SK-MEL-5 (cell line): ENCODE measurements at places on chromosomes 4 and X.

- DNase-seq, result no peak
Measured at GRCh38 chrX:96474741-96475125, 209.9 kb upstream of the DIAPH2 start.

DNA sequence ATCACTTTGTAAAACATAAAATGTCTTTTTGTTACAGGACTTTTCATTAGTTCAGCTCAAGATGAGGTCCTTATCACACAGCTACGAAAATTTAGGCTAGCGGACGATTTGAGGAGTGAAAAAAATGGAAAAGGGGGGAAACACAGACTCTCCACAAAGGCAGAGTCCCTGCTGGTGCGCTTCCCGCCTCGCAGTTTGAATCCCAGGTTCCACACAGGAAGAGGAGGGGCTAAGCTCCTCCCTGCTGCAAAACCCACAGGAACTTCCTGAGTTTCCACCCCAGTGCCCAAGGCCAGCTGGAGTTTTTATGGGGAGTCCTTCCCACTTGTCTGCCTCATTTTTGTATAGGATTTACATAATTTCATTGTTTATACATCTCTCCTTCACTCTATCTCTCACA lies 11.2 kb downstream of the ADAM29 start:
- DNase-seq, result peak; percentile 5

- no peak for DNase-seq
Measured at GRCh38 chr4:24794916-24795665, at the start of gene SOD3. Gene SOD3 (plus strand): TSS chr4:24795573. CDS start chr4:24799522, 3,949 bp downstream.

- DNase-seq, result peak; percentile 30
Measured at GRCh38 chr4:143202824-143203223, 18.1 kb downstream of the USP38 start.

DNA sequence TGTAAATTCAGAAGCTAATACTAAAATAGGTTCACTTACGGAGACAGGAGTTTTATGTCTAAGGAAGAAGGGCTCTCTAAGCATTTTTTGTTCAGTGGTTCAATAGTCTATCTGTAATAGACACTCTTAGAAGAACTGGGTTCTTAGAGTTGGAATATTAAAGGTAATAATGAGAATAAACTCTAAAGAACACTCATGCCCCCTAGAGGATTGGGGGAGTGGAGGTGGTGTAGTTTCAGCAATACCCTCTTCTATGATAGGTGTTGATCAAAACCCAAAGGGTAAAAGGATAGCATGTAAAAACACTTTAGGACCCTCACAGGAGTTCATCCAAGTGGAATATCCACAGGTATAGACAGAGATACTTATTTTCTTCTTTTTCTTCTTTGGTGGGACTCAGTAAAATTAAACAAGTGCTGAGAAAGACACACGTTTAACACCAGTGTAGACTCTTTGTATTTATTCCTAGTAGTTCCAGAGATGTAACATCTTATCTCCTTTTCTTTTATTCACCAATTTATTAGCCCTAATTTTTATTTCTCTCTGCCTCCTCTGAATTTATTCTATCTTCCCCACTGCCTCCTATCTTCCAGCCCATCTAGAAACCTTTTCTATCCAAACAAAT lies 25.7 kb upstream of the MND1 start:
- peak; percentile 63 for DNase-seq

GRCh38 chr4:105620640-105621323 lies 68.4 kb downstream of the ARHGEF38 start:
- no peak for DNase-seq

GRCh38 chrX:41043674-41044345 lies 41.4 kb upstream of the USP9X start:
- no peak for DNase-seq

- DNase-seq, result no peak
Measured at GRCh38 chr4:174496631-174497432, 25.5 kb downstream of the HPGD start.

- no peak for DNase-seq
Measured at GRCh38 chrX:9356846-9357245, 108.0 kb upstream of the TBL1X start.

DNA sequence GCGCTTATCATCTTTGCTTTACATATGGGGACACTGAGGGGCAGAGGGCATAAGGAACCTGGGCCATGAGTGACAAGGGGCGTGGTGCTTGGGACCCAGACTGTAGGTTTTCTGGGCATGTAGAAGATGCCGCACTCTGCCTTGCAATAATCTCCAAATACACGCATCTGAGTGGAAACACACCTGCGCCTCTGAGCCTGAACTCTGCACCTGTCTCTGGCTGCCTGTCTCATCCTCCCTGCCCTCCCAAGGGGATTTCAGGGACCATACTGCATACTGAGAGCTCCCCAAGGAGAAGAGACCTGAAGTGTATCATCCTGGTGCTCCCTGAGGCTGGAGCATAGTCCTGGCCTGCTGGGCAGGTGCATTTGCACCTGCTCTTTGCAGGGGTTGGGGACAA lies 34.7 kb upstream of the ASMTL start:
- no peak for DNase-seq

DNA sequence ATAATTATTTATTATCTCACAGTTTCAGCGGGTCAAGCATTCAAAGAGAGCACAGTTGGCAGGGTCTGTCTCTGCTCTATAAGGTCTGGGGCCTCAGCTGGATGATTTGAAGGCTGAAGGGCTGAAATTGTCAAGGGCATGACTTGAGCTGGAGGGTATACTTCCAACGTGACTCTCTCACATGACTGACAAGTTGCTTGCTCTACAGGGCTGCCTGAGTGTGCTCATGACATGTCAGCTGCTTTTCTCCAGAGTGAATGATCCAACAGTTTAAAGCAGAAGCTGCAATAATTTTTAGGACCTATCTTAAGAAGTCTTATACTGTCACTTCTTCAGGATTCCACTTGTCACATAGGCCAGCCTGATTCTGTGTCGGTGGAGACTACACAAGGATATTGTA lies 51.2 kb downstream of the TIGD2 start:
- DNase-seq, result peak; percentile 88

DNA sequence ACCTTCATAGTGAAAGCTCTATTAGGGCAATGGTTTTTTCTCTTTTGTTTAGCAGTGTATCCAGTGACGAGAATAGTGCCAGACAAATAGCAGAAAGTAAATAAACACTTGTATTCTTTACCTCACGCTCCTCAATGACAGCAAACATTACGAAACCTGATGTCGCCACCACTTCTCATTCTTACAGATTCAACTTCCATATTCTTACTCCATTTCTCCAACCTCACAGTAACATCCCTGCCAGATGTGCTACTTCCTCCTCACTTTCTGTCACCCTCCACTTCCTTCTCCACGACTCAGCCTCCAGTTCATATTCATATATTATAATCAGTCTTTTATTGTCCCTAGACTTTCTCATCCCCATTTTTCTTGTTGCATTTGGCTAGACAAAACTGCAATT lies 1956.2 kb upstream of the AGA start:
- DNase-seq, result no peak

DNA sequence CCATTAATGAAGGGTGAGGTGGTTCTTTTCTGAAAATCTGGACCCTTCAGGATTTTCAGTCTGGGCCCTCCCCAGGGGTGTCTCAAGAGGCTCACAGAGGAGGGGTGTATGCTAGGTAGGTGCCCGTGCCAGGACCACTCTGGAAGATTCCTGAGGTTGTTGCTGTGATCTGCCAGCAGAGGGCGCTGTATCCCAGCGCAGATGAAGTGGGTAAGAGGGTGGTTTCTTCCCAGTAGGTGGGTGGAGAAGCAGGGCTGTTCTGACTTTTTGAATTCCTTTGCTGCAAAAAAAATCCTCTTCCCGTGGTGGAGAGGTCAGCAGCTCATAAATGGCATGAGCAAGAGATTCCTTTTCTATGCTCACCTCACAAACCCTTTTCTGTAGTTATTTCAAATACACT lies 51.1 kb downstream of the SCML1 start:
- peak; percentile 52 for DNase-seq

- DNase-seq, result no peak
Measured at GRCh38 chrX:72121383-72121782, 10.3 kb downstream of the RTL5 start.

DNA sequence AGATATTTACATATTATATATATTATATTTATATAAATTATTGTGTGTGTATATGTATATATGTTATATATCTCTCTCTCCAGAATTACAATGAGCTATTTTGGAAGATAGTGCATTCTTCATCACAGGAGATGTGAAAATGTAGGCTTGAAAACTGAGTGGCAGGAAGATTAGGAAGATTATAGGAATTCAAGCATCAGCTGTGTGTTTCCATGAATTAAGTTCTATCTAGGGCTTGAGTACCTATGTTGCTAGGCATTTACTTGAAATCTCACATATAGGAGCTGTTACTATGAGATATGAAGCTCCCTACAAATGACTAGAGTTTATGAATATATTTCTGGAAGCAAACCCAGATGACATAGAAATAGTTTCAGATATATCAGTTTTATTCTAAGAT lies 328.7 kb downstream of the EPHA5 start:
- DNase-seq, result no peak
